ENCODE measurements at places on chromosomes 1 and 21. TPM values are rescaled to one million over a fixed set of nuclear protein-coding genes. Genes with fewer than 3 reads are reported as not detected.
A peak's percentile ranks its signal among the peaks of the same experiment; 100 is the strongest.

DNA sequence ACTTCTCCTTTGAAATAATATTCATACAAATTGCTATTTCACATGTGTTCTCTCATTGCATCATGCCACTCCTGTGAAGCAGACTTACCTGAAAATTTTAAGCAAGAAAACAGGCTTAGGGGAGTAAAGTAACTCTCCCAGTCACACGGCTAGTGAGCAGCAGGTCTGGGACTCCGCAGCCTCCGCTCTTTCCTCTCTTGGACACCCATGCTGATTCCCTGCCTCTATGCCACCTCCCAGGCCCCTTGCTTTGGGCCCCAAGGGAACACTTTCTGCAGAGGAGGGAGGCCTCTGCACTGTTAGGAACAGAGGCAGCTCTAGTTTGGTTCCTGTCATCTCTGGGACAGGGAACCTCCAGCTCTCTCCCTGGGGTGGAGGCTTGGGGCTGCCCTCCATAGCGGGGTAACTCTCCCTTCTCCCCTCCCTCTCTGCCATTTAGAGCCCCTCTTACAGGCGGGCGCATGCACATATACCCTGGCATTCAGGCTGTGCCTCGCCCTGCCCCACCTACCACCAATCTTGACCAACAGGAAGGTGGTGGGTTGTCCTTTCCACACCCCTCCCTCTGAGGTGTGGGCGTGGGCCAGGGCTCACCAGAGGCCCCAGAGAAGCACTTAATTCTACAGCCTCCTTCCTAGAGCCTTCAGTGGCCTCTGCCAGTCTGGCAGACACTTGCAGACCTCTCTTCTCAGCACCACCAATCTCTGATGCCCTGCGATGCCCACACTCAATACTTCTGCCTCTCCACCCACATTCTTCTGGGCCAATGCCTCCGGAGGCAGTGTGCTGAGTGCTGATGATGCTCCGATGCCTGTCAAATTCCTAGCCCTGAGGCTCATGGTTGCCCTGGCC lies at the start of gene RXFP4:
RXFP4 (plus strand) TSS at position 646 of the 852 bp plus-strand sequence; CDS start at position 718, 72 bp downstream.
- DNase-seq: no peak

The PTGS2 gene
- total RNA-seq: 0.19 TPM

DNA sequence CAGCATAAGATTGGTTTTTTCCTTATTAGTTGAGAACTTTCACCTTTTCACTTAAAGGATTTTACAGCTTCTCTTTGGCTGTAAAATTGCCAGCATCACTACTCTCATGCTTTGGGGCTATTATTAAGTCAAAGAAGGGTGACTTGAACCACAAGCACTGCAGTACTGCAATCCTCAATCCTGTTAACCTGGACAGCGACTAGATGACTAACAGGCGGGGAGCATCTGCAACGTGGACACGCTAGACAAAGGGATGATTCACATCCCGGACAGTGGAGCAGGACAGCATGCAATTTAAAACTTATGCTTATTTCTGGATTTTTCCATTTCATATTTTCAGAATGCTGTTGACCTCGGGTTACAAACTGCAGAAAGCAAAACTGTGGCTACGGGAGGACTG lies 8.1 kb downstream of the ARV1 start:
- no peak for DNase-seq

The WNT4 gene
- not detected for total RNA-seq

DNA sequence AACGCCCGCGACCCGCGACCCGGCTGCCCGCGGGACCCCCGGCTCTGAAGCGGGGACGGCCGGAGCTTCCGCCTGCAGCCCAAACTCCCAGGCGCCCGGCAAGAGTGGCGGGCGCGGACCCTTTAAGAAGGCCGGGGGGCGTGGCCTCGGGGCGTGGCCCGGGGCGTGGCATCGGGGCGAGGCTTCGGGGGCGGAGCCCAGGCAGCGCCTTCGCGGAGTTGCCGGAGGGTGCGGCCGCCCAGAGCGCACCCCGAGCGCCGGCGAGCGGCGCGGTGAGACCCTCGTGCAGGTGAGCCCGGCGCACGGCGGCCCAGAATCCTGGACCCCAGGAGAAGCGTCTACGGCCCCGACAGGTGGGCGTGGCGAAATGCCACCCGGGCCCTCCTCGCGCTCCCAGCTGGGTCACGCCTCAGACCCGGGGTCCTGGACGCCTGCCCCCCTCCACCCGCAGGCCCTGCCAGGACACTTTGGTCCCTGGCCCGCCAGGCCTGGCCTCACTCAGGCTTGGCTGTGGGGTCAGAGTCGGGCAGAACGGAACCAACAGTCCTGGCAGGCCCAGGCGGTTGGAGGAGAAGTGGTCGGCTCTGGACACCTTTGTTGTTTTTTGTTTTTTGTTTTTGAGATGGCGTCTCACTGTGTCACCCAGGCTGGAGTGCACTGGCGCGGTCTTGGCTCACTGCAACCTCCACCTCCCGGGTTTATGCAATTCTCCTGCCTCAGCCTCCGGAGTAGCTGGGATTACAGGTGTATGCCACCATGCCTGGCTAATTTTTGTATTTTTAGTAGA lies 14.4 kb downstream of the RNF223 start:
- DNase-seq: peak; percentile 88

DNA sequence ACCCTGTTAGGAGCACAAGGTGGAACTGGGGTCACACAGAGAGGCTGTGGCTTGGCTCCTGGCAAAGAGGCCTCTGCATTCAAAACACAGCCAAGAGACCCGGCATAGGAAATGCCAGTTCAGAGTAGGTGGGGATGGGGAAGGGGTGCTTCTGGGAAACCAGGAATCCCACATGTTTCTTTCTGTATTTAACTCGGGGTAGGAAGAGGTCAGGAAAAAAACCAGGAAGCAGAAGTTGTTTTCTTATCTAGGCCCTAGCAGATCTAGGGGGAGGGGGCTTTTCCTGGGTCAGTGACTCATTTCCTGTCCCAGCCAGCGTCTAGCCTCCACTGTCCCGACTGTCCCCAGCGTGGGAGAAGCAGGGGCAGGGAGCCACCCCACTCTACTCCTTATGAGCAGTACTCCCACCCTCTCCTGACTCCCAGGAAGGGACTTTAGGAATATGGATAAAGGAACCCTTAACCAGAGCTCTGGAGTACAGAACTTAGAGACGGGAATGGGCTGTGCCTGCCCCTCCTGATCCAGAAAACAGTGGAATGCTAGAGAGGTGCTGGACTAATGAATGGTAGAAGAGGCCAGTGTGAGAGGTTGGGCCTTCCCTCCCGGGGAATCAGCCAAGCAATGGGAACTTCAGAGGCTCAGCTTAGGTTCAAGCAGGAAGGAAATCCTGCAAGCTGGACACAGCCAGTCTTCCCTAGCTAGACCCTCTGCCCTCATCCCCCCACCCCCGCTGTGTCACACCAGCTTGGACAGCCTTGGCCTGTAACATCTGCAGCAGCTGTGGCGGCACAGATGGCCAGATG lies 5.7 kb downstream of the FHL3 start:
- peak; percentile 39 for DNase-seq

DNA sequence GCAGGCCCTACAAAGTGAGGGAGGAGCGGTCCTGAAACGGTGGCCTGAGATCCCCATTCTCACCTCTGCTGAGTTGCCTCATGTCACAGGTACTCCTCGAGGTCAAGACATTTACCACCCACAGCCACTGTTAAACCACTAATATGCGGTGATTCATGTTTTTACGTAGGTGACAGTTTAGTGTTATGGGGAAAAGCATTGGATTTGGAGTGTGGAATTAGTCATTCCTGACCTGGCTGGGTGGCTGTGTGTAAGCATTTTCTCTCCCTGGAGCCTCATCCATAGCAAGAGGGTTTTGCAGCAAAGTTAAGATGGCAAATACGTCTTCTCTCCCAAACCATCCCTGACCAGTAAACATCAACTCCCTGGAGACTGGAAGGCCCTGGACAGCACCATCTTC lies 57.8 kb upstream of the KCNJ6 start:
- no peak for DNase-seq

- DNase-seq: no peak
Measured at GRCh38 chr1:85366391-85367170, 90.1 kb upstream of the BCL10 start.

The SYT6 gene
- not detected for total RNA-seq

GRCh38 chr1:101216623-101217022 lies 20.2 kb upstream of the S1PR1 start:
- DNase-seq: no peak

DNA sequence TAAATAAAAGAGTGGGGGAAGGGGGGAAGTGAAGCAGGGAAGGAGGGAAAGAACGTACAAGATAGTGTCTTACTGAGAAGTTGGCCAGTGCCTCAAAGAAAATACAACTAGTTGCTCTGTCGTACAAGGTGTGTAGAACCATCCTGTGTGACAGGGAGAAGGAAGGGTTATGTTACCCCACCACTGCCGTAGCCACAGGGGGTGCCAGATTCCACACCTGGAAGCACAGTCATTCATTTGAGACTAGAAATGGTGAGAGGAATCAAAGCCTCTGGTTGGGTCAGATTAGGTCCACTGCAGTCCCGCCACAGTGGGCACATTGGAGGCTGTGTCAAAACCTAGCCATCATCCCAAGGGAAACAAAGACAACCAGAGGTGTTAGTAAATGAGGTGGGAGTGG lies 2.7 kb upstream of the ERI3 start:
- no peak for DNase-seq

- DNase-seq: no peak
Measured at GRCh38 chr1:3695326-3696217, 43.3 kb downstream of the TP73 start.

DNA sequence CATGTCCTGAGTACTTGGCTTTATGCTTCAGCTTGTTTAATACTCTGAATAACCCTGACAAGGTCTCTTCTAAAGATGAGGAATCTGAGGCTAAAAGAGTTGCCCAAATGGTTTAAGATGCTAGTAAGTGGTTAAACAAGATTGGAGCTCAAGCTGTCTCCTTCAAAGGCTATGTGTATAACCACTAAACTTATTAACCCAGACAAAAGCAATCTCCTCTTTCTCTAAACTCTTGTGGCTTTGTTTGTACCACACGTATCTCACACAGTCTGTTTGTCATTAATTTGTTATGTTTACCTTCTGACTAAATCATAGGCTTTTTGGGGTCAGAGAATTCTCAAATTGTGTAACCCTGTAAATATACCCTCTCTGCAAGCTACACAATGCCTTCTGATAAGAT lies 89.9 kb downstream of the HMCN1 start:
- DNase-seq: no peak

GRCh38 chr21:26715878-26716506 lies 129.2 kb downstream of the ADAMTS1 start:
- DNase-seq: no peak

- DNase-seq: no peak
Measured at GRCh38 chr21:37398697-37399096, 32.1 kb downstream of the DYRK1A start.

The CHIA gene
- total RNA-seq: not detected

- DNase-seq: peak; percentile 73
Measured at GRCh38 chr1:160544647-160545046, 21.6 kb upstream of the SLAMF6 start.

The DMRTA2 gene
- not detected for total RNA-seq

DNA sequence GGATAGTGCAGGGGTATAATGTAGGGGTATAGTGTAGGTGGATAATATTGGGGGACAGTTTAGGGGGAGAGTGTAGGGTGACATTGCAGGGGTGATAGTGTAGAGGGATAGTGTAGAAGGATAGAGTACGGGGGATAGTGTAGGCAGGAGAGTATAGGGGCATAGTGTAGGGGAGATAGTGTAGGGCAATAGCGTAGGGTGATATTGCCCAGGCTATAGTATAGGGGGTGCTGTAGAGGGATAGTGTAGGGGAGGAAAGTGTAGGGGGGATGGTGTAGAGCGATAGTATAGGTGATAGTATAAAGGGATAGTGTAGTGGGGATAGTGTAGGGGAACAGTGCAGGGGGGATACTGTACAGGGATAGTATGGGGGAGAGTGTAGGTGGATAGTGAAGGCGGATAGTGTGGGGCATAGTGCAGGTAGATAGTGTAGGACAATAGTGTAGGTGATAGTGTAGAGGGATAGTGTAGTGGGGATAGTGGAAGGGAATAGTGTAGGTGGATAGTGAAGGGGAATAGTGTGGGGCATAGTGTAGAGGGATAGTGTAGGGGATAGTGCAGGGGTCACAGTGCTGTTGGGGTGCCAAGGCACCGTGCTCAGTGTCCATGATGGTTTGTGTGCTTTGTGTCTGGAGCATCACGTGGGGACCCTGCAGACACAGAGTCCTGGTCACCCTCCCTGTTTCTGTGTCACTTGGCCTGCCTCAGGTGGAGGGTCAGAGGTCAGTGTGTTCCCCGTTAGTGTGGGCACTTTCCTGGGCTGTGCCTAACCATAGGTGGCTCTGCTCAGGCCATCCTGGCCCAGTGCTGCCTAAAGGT lies 10.5 kb upstream of the ARF1 start:
- DNase-seq: no peak

The APP gene
- 18.7 TPM for total RNA-seq

GRCh38 chr21:29568020-29568697 lies 269.4 kb downstream of the BACH1 start:
- no peak for DNase-seq

- DNase-seq: no peak
Measured at GRCh38 chr1:153842006-153842471, 66.8 kb downstream of the SLC27A3 start.

GRCh38 chr1:199272628-199273086 lies 633.8 kb downstream of the PTPRC start:
- DNase-seq: no peak

The HLCS gene
- total RNA-seq: 9.7 TPM

The AMPD1 gene
- not detected for total RNA-seq

DNA sequence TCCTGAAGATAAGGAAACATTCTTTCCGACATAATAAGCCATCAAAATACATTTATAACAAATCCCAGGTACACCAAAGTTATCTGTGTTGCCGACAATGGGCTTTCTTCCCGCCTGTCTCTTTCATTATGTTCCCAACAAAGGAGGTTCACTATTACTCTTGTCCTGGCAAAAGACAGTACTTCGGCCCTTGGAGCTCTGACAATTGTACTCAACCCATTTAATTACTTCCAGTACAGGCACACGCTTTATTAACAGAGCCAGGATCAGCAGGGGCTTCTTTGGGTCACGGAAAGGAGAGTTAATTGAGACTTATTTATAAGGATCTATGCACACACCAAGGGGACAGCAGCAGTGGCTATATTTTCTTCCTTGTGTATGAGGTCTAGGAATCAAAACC lies 46.6 kb upstream of the DUSP10 start:
- no peak for DNase-seq

- no peak for DNase-seq
Measured at GRCh38 chr1:65255035-65255655, 54.2 kb upstream of the DNAJC6 start.

The TBCE gene
- total RNA-seq: 6.0 TPM

The GFI1 gene
- 32.6 TPM for total RNA-seq

DNA sequence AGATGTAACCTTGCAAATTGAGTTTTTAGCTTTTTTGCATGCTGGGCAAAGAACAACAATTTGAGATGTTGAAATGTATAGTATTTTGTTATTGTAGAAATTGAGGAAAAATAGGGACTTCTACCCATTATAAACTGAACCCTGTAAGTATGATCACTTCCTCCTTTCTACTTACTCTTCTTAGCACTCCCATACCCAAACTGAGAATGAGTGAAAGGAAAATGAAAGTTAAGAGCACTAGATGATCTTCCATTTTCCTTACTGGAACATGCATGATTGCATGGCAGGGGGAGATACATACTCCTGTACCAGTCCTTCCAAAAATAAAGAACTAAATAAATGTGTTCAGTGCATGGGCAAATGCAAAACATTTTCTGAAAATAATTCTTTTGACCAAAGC lies 107.4 kb upstream of the KIAA1614 start:
- DNase-seq: no peak

- DNase-seq: no peak
Measured at GRCh38 chr1:196393742-196394141, 214.5 kb downstream of the KCNT2 start.

Data from CD8-positive, alpha-beta T cell (primary cell).